Effector memory CD4-positive, alpha-beta T cell (primary cell): ENCODE measurements at places on chromosomes 2 and 18.

GRCh38 chr2:96393989-96394761, 58.6 kb downstream of the NCAPH start:
- no peak for DNase-seq

DNA sequence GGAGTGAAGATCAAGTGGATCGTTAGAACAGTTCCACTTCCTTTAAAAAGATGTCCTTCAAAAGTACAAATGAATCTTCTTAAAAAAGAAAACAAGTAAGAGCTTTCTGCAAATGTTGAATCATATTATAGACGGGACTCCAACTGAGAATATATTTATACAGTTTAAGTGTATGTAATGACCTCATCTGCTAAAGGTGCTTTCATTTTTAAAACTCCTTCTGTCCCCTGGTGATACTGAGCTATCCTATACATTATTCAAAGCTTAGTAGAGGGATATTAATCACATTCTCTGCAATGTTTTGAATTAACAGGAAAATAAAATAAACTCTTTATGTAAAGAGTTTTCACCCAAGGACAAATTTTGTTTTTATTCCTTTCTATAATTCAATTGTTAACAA, 420.7 kb upstream of the SLC8A1 start:
- no peak for DNase-seq

- no peak for DNase-seq
These were observed 21.7 kb upstream of the CTAGE1 start for GRCh38 chr18:22439447-22439846.

DNA sequence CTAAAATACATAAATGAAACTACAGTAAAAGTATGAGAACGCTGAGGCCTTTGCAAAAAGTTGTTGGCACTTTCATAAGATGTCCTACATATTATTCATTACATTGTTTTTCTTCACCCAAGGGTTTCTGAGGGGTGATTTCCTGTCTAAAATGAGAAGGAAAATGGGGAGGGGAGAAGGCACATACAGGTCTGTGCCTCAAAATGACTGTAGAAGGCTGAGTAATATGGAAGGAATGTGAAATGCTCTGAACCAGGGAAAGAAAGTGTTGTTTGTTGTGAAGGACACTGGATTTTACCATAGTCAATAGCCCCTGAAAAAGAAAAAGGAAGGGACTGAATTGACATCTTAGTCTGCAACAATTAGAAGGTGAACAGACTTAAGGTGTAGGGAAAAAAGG, 99.5 kb upstream of the RNF152 start:
- no peak for DNase-seq

- no peak for DNase-seq
These were observed 166.7 kb upstream of the EPAS1 start for GRCh38 chr2:46130511-46130910.

GRCh38 chr2:196558497-196558896, 81.0 kb upstream of the CCDC150 start:
- no peak for DNase-seq

DNA sequence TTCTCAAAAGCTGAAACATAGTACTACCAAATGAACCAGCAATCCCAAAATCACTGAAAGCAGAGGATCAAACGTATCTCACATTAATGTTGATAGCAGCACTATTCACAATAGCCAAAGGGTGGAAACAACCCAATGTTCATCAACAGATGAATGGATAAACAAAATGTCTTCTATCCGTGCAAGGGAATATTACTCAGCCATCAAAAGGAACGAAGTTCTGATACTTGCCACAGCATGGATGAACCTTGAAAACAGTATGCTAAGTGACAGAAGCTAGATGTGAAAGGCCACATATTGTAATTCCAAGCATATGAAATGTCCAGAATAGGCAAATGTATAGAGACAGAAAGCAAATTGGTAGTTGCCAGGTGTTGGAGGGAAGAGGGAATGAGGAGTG, 57.0 kb upstream of the CHMP1B start:
- no peak for DNase-seq

- no peak for DNase-seq
These were observed 58.4 kb downstream of the TPGS2 start for GRCh38 chr18:36770315-36770946.

GRCh38 chr2:37689751-37690150, 18.3 kb upstream of the CDC42EP3 start:
- DNase-seq, result no peak

DNA sequence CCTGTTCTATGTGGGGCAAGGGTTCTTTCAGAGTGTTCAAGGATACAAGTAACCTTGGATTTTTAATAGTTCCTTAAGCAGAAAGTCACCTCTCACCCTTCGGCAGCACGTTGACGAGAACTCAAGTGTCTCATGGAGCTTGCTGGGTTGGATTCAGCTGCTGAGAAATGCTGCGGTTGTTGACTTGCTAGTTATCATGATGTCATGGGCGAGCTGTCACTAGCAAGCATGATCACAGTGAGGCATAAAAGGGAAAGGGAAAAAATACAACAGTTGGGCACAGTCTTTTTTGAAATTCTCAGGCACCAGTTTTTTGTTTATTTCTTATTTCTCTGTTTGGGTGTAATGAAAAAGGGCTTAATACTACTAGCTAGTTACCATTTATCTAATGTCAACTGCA, 53.2 kb downstream of the ADCYAP1 start:
- no peak for DNase-seq

DNA sequence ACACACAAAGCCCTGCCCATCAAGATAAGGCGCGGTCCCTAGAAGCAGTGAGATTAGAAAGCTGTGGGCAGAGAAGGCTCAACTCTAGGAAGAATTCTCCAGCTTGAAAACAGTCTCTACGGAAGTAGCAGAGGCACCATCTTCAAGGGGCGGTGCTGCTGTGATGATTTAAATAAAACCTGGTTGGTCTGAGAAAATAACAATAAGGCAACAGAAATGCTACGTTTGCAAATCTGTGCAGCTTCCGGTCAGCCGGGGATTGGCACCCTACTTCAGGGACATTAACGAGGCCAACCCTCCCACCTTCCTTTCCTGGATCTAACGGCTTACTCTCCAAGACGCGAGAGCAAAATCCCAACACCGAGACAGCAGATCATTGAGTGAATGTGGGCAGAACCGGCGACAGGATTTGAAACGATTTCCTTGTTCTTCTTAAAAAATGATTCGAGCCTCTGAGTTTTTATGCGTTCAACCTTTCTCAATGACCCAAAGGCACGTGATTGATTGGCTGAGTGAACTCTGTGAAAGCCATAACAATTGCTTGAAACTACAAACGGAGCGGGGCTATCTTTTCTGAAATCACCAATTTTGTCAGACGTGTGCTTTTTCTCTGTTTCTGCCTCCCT, 93.7 kb upstream of the ZNF516 start:
- no peak for DNase-seq

DNA sequence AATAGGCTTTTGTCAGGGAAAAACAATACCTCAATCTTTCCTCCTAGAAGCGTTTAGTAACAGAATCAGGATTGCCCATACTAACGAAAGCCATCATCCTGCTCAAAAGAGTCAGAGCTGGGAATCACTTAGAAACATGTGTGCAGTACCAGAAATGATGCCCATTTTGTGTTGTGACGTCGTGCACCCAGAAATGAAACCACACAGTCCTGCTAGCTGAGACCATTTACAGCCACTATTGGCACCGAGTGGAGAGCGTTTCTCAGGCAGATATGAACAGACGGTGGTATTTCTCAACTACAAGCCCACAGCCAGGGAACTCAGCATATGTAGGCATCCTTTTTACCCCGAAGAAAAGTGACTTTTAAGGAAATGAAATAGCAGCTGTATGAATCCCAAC, 284.3 kb upstream of the LRATD1 start:
- DNase-seq, result no peak

DNA sequence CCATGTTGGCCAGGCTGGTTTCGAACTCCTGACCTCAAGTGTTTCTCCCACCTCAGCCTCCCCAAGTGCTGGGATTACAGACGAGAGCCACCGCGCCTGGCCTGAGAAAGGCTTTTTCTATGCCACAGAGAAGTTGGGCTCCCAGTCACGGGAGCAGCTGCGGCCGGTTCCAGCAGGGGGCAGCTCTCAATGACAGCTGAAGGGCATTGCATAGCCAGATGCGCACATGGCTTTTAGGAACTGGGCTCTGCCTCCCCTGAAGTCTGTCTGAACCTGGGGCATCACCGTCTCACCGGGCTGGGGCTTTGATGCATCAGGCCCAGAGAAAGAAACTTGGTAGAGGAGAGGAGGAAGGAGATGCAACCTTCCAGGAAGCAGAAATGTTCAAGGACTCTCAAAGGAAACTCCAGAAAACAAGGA, 84.2 kb upstream of the LAPTM4A start:
- no peak for DNase-seq

DNA sequence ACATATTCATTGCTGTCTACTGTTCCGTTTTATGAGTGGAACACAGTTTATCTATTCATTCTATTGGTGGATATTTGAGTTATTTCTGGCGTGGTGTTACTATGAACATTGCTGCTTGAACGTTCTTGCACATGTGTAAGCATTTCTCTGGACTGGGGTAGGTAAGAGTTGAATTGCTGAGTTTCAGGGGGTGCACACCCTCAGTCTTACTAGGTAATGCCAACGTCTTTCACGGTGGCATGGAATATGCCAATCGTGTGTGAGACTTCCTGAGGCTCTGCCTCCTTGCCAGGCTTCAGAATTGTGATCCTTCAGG, 56.4 kb upstream of the TXNDC2 start:
- no peak for DNase-seq

GRCh38 chr2:126448611-126449010, 207.3 kb upstream of the GYPC start:
- DNase-seq, result no peak

GRCh38 chr18:32040936-32041335, 22.3 kb downstream of the RNF125 start:
- DNase-seq, result peak; percentile 51

DNA sequence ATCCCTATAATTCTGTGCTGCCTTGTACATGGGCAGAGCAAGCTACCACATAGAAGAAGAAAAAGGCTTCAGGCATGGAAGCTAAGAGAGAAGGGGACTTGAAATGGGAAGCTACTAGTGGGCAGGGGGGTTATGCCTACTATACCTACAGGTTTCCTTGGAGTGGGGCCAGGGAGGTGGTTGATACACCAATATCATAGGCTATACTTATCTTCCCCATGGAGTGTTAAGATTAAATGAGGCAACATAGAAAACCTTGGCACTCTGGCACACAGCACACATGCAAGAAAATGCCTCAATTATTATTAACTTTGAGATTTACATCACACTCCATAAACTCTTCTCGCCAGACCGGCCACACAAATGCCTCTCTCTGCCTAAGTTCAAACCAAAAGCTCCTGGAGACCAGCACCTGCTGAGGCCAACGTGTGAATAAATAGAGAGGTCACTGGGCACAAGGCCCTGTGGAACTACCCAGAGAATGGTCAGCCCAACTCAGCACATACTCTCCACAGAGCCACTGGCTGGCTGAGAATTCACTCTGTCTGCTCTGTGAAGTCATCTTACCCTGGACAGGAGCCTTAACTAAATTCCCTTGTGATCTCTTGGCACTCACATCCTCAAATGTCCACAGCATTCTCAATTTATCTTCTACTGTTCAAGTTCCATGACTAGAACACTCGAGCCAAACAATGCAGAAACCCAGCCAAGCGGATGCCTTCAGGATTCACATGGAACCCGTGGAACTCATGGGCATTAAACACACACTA, 498.7 kb downstream of the BCL11A start:
- DNase-seq, result no peak

DNA sequence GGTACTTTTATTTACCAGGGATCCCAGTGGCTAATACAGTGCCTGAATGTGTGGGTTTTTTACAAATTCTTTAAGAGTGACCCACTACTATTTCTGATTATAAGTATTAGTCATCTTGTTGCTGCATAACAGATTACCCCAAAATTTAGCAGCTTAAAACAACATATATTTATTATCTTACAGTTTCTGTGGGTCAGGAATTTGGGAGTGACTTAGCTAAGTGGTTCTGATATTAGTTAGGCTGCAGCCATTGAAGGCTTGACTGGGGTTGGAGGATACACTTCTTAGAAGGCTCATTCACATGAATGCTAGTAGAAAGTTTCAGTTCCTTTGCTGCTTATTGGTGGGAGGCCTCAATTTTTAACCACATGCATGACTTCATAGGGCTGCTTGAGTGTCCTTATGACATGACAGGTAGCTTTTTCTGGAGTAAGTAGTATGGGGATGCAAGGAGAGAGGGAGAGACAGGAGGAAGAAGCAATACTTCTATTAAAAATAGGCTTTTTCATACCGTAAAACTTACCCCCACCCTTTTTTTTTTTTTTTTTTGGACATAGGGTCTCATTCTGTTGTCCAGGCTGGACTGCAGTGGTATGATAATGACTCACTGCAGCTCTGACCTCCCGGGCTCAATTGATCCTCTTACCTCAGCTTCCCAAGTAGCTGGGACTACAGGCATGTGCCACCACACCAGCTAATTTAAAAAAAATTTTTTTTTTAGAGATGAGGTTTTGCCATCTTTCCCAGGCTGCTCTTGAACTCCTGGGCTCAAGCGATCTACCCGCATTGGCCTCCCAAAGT, 13.3 kb upstream of the POLE4 start:
- DNase-seq, result no peak

GRCh38 chr2:152375174-152375573, 40.2 kb downstream of the FMNL2 start:
- DNase-seq, result no peak

GRCh38 chr2:120419073-120419472, 73.1 kb downstream of the INHBB start:
- DNase-seq, result no peak

DNA sequence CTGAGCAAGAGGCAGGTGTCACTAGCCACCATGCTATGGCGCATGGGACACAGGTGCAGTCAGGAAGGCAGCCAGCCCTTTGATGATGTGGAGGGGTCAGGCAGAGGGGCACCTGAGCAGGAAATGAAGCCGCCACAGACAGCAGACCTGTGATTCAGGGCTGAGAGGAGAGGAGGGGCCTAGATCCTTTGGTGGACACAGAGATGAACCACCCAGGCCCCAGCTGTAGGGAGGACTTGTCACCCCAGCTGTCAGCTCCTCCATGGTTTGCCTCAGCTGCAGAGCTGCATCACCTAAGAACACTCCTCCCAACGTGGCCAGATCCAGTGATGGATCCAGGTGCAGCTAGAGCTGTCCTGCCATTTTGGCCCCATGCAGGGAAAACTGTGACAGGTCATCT, 11.6 kb downstream of the ASB18 start:
- DNase-seq, result no peak

DNA sequence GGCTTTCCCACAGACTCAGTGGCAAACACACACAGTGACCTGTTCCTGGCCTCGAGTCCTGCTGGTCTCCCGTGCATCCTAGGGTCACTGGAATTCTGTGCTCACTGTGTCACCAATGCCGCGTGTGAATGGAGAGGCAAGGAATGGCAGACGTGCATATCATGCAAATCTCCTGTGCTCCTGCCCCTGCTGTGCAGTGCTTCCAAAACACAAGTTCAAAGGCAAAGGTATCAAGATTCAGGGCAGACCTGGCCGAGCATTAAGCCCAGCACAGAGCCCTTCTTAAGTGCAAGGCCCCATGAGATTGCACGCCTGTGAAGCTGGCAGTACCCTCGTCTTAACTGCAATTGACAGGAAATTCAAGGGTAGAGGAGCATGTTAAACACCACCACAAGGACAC, 129.1 kb downstream of the NDUFA10 start:
- DNase-seq, result no peak

GRCh38 chr2:128608921-128609880, 290.5 kb upstream of the HS6ST1 start:
- DNase-seq, result no peak

GRCh38 chr2:862731-863466, 87.8 kb upstream of the SNTG2 start:
- no peak for DNase-seq

GRCh38 chr2:64423303-64423702, 30.7 kb upstream of the LGALSL start:
- no peak for DNase-seq
